Activated CD4-positive, alpha-beta T cell treated with anti-CD3 and anti-CD28 coated beads for 36 hours (primary cell): ENCODE measurements at places on chromosomes 6 and 20.

- DNase-seq = no peak
Observed at GRCh38 chr6:6716998-6717763, 128.7 kb downstream of the LY86 start.

DNA sequence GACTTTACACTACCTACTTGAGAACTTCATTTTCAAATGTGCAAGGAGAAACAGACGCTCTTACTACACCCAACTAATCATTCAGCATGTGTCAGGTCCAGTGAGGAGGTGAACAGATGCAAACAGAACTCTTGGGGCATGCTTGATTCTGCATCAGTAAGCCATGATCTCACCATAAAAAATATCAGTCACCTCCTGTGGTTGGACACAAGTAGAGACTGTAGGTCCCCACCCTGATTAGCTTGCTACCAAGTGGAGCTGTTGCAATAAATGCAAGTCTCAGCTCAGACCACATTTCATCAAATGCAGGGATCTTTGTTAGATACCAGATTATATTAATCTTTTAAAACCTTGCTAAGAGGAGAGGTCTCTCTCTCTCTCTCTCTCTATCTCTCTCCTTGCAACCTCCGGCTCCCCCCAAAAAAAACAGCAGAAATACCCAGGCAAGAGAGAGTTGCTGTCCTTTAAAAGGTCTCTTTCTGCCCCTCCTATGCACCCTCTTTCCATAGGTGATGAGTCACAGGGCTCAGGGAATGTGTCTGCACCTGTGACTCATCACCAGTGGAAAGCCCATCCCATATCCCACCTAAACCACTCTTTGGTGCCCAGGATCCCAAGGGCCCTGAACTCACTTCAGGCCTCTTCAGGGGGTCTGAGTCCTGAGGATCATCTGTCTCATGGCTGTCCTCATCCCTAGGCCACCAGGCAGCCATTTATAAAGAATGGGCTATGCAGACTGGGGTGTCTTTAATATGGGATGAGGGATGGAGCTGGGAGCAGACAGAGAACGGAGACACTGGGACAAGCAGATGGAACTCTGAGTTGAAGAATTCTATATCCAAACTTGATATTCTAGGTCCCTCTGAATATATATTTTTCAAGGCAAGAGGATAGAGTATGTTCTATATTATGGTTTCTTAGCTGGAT lies 154.5 kb downstream of the QRSL1 start:
- DNase-seq = no peak

GRCh38 chr20:3168079-3168828 lies 5.1 kb downstream of the LZTS3 start:
- DNase-seq = peak; percentile 48

GRCh38 chr20:61445741-61446140 lies 193.7 kb downstream of the CDH4 start:
- no peak for DNase-seq

DNA sequence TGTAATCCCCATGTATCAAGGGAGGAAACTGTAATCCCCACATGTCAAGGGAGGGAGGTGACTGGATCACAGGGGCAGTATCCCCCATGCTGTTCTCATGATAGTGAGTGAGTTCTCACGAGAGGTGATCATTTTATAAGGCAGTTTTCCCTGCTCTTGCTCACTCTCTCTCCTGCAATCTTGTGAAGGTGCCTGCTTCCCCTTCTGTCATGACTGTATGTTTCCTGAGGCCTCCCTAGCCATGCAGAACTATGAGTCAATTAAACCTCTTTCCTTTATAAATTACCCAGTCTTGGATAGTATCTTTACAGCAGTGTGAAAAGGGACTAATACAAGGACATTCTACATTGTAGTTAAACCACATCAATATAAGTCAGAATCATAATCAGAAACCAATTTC lies 112.4 kb downstream of the BTBD9 start:
- DNase-seq = no peak

GRCh38 chr20:10012464-10012863 lies 22.3 kb upstream of the ANKEF1 start:
- DNase-seq = no peak

DNA sequence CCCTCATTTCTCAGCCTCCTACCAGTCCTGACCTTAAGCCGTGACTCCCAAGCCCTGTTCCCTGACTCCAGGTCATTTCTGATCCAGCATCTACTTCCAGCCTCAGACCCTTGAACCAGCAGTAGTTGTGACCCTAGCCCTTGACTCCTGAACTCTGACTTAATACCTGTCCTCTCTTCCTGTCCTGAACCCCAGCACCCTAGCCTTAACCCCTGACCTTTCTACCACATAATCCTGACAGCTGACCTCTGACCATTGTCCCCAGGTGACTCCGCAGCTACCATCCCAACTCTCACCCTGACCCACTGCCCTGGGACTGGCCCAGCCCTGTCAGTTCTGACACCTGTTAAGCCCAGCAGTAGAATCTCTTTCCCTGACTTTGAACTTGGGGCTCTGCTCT lies 42.1 kb downstream of the MYH7B start:
- DNase-seq = no peak

- no peak for DNase-seq
Observed at GRCh38 chr6:71388856-71389527, 100.4 kb downstream of the OGFRL1 start.

- DNase-seq = no peak
Observed at GRCh38 chr6:135861189-135861588, 9.7 kb downstream of the PDE7B start.

DNA sequence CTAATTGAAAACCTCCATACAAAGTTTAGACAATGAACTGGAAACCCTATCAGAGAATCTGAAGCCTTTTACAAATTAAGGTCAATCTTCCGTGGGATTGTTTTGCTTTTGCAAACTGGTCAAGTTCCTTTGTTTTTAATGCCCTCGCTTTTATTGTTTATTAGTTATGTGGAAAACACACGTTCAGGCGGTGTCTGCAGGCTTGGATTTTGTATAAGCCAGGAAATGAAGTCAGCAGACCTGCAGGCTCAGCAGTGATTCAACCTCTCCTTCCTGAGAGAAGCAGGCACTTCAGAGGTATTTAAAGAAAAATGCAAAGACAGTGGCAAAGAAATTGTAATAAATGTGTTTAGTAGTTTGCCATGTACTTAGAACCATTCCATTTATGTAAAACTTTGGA lies 103.4 kb upstream of the PDE10A start:
- DNase-seq = no peak

DNA sequence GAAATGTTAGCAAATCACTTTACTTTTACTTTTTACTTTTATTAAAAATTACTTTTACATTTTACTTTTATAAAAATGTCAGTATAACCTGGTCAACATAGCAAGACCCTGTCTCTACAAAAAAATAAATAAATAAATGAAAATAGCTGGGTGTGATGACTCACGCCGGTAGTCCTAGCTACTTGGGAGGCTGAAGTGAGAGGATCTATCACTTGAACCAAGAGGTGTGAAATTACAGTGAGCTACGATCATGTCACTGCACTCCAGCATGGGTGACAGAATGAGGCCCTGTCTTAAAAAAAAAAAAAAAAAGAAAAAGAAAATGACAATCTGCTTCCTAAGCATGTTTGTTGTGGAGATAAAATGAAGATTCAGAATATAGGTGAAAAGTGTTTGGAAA lies 31.0 kb upstream of the FBXO30 start:
- DNase-seq = no peak

DNA sequence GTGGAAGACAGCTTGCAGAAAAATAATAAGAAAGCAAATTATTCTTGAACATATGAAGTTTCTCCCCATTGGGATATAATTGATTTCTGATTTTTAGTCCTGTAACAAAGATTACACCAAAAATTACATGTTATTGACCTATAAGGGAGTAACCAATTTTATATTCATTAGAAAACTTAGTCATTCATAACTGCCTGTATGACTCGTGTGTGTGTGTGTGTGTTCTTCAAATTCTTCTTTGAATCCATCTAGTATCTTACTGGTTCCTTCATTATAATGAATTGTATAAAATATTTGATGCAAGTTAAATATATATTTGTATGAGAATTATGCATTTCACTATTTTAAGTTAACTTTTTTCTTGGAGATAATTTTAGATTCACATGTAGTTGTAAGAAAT lies 310.4 kb downstream of the HAO1 start:
- no peak for DNase-seq

DNA sequence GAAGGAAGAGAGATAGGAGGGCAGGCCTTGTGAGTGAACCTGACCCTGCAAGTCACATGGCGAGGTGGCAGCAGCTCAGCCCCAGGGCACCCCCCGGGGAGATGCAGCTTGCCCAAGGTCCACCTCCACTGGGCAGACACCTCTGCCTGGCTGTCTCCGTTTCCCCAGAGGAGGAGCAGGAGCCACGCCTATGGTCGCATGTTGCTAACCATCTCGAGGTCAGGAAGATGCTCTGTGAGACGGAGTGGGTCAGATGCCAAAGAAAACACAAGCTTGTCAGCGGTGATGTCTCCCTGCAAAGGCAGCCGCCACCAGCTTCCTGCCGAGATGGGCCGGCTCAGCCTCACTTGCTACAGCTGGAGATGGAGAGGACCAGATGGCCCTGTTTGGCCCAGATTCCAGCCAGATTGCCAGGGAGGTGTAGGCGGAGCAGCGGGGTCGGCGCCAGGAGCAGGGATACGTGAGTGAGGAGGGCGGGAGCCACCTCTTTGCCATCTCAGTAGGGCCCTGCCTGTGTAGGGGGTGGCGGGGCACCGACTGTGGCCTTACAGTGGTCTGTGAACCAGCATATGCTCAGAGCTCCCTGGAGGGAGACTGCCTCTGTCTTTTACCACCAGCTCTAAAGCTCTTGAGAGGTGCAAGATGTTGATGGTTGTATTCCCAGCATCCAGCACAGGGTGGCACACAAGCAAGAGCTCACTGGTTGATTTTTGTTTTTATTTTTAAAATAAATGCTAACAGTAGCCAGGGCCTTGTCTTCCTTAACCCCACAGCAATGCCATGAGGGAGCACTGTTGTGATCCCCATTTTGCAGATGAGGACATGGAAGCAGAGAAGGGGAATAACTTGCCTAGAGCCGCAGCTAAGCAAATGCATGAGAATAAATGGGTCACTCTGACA lies 42.9 kb upstream of the FAM83D start:
- no peak for DNase-seq

DNA sequence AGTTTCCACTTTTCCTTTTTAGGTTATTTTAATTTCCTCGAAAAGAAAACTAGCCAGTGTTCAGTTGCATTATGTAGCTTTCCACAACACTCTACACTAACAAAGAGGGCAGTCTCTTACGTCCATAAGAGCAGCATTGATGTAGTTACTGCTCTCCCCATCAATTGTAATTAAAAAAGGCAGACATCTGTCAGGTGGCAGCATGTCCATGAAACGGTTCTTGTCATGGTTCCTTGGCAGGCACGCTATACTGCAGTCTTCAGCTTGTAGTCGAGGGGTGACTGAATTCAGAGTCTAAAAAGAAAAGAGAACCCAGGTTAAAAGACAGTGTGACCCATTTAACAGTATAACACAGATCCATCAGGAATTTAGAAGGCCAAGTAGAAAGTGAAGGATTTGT lies 80.1 kb upstream of the THEMIS start:
- no peak for DNase-seq

GRCh38 chr20:37647946-37648345 lies 45.9 kb upstream of the CTNNBL1 start:
- no peak for DNase-seq

GRCh38 chr6:106792536-106793236 lies 163.3 kb downstream of the QRSL1 start:
- DNase-seq = no peak

DNA sequence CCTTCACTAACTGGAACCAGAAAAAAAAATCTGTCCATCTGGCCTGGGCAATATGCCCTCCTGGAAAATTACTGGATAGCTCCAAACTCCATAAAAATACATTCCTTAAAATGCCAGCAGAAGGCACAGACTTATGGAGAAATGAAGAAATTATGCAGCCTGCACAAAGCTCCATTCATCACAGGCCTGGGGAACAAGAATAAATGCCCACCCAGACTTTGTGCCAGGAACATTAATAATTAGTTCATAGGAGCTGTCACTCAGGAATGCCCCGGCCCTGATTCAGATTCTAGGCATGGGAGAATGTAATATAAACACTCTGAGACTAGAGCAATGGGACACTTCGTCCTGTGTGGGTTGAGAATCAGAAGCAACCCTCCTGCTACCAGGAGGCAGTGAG lies 199.3 kb downstream of the OTOR start:
- DNase-seq = no peak

DNA sequence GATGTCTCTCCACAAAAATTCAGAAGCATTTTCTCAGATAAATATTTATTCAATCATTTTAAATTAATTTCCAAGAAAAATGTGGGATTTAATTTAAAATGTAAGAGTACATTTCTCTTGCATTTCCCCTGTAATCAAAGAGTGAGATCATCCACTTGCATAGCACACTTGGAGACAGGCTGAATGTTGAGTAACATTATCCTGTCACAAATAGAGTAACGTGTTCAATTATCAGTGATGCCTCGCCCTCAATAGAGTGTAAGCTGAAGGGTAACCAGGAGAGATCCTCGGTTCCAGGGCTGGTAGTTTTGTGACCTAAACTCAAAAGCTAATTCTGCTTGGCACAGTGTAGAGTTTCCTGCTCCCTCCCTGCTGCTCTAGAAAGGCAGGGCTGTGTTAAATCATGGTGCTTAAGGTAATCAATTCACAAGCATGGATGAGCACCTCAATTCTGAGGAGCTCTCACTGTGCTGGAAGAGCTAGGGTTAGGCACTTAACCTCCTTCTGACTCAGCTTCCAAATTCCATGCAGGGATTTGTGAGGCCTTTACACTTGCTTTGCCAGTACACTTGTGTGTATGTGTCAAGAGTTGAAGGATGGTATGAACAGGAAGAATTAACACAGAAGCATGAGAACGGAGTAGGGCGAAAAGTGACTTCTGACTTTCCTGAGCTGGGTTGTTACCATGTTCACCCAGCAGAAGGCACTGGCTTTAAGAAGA lies 56.6 kb downstream of the MMUT start:
- DNase-seq = no peak

GRCh38 chr20:20685635-20686034 lies 26.8 kb downstream of the RALGAPA2 start:
- no peak for DNase-seq

GRCh38 chr6:93300661-93301060 lies 118.7 kb downstream of the EPHA7 start:
- DNase-seq = no peak

- no peak for DNase-seq
Observed at GRCh38 chr6:113047148-113047547, 700.0 kb downstream of the RFPL4B start.

DNA sequence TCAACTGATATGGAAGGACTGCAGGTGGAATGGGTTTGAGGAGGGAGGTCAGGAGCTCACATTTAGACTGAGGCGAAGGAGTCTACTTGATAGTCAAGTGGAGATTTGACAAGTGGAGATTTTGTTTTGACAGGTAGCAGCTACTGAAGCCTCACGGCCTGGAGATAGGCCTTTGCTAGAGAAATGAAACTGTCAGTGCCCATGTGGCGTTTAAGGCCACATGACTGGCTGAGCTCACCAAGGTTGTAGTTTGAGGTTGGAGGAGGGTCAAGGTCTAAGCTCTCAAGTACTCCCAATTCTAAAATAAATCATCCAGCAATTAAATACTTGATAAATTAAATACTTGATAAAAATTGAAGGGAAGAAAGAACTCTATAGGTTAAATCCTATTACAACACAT lies 80.1 kb upstream of the C6orf118 start:
- DNase-seq = no peak

GRCh38 chr6:28683945-28684538 lies 158.4 kb downstream of the GPX5 start:
- DNase-seq = peak; percentile 13
